ENCODE measurements at places on chromosomes 6 and 20. TPM values are rescaled to one million over a fixed set of nuclear protein-coding genes. Genes with fewer than 3 reads are reported as not detected.

- H3K36me3 ChIP-seq: no peaks in the 10 kb centered on the region
- H3K27me3 ChIP-seq: no peaks in the 10 kb centered on the region
- no peak overlapping the region for H3K27ac ChIP-seq
- no peak overlapping the region for H3K4me3 ChIP-seq
- H3K4me1 ChIP-seq: no peaks in the 10 kb centered on the region
- peak; percentile 27 for DNase-seq
These were observed 38.5 kb downstream of the DLGAP4 start for GRCh38 chr20:36344517-36345132.

DNA sequence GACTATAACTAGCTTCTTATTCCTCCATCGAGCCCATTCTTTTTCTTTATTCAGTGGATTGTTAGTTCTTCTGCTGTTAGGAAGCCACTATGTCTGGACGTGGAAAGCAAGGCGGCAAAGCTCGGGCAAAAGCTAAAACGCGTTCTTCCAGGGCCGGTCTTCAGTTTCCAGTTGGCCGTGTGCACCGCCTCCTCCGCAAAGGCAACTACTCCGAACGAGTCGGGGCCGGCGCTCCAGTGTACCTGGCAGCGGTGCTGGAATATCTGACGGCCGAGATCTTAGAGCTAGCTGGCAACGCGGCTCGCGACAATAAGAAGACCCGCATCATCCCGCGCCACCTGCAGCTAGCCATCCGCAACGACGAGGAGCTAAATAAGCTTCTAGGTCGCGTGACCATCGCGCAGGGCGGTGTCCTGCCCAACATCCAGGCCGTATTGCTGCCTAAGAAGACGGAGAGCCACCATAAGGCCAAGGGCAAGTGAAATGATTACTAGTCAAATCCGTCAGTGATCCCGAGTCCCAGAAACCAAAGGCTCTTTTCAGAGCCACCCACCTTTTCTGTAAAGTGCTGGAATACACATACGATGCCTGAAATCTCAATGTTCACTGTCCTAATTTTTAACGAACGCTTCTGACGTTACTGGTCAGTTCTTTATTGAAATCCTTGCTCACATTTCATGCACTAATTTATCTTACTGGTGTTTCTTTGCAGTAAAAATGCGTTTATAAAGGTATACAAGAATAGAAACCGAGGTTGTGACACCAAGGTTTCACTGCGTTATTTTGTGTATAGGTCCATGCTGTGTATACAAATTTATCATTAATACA, 129.9 kb downstream of the HFE start:
- H3K27me3 ChIP-seq: peaks cover 18% of the 10 kb centered on the region
- peak; percentile 63 for DNase-seq
- peak overlapping the region; percentile 35 for H3K4me3 ChIP-seq
- no peaks in the 10 kb centered on the region for H3K4me1 ChIP-seq
- no peaks in the 10 kb centered on the region for H3K36me3 ChIP-seq

- no peak for DNase-seq
- H3K4me3 ChIP-seq: peak overlapping the region; percentile 94
- no peaks in the 10 kb centered on the region for H3K27me3 ChIP-seq
- H3K36me3 ChIP-seq: no peaks in the 10 kb centered on the region
- peaks cover 15% of the 10 kb centered on the region for H3K4me1 ChIP-seq
- peak overlapping the region; percentile 92 for H3K27ac ChIP-seq
These were observed 235 bp downstream of the MAP7 start for GRCh38 chr6:136550045-136550329.

DNA sequence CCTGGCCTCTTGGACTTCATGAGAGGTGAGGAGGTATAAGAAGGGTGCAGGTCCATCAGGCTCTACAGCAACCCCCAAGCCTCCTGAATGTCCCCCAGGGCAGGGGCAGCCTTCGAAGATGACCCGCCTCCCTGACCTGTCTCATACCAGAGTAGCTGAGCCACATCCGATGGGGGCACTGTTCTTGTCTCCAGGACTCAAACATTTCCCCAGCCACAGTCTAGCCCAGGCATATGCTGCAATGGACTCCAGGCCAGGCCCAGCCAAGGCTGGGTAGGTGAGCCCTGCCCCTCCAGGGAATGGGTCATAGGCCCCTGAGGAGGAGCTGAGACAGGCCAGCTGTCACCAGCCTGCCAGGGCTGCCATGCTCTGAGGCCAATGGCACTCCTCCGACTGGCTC, 65.3 kb downstream of the BANF2 start:
- no peaks in the 10 kb centered on the region for H3K36me3 ChIP-seq
- no peaks in the 10 kb centered on the region for H3K27me3 ChIP-seq
- no peak for DNase-seq
- no peak overlapping the region for H3K4me3 ChIP-seq
- peaks cover 5% of the 10 kb centered on the region for H3K4me1 ChIP-seq

DNA sequence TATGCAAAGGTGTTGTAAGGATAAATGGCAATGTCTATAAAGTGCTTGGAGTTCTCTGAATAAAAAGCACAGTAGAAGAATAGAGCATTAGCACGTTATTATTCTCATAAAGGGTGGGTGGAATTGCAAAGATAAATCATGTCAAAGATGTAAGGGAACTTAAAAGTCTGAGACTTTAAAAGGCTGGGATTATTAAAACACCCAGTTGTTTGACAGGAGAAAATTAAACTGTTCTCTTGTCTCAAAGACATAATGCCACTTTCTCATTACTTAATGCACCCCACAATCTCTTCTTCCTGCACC, 70.4 kb upstream of the PDE10A start:
- H3K27ac ChIP-seq: no peak overlapping the region
- DNase-seq: no peak
- H3K4me3 ChIP-seq: no peak overlapping the region
- H3K36me3 ChIP-seq: no peaks in the 10 kb centered on the region
- no peaks in the 10 kb centered on the region for H3K27me3 ChIP-seq

- H3K27ac ChIP-seq: no peak overlapping the region
- no peak for DNase-seq
- no peaks in the 10 kb centered on the region for H3K36me3 ChIP-seq
- no peaks in the 10 kb centered on the region for H3K27me3 ChIP-seq
- H3K4me3 ChIP-seq: no peak overlapping the region
- H3K4me1 ChIP-seq: no peaks in the 10 kb centered on the region
These were observed 25.0 kb downstream of the TMEM242 start for GRCh38 chr6:157298216-157298724.

DNA sequence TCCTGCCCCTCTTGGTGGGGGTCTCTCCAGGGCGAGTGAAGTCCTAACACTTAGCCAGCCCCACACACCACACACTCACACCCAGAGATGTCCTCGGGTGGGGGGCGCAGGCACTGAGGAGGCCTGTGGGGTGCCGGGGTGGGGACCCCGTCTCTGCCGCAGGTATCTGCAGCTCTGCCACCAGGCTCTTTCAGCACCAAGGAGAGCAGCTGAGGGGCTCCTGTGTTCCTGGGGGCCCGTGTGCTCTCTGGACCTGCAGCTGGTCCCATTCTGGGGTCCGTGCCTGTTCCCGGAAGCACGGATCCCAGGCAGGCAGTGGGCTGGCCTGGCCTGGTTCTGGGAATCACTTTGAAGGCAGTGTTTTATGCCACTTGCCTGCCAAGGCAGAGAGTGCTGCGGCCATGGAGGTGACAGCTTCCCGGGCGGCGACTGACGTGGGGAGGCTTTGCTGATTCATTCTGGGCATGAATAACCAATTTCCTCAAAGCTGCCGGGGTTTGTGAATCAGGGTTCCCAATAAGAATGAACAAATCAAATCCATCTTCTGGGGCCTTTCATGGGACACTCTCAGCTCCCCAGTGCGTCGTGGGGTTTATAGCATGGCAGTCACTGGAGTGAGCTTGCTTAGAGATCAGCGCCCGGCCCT, 54.4 kb upstream of the SLCO4A1 start:
- H3K4me3 ChIP-seq: no peak overlapping the region
- H3K27me3 ChIP-seq: peaks cover 4% of the 10 kb centered on the region
- H3K27ac ChIP-seq: no peak overlapping the region
- no peak for DNase-seq
- H3K36me3 ChIP-seq: no peaks in the 10 kb centered on the region
- H3K4me1 ChIP-seq: no peaks in the 10 kb centered on the region

DNA sequence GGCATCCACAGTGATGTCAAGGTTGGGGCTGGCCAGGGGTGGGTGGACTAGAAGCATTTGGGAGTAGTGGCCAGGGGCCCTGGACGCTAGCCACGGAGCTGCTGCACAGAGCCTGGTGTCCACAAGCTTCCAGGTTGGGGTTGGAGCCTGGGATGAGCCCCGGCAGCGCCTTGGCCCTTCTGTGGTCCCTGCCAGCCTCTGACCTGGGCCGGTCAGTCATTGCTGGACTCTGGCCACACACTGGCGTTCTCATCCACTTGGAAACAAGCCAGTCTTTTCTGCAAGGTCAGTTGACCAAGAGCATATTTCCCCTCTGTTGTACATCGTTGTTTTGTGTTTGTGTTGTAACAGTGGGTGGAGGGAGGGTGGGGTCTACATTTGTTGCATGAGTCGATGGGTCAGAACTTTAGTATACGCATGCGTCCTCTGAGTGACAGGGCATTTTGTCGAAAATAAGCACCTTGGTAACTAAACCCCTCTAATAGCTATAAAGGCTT, 8.4 kb downstream of the PSMA7 start:
- H3K4me1 ChIP-seq: peaks cover 3% of the 10 kb centered on the region
- no peaks in the 10 kb centered on the region for H3K27me3 ChIP-seq
- no peak for DNase-seq
- H3K36me3 ChIP-seq: peaks cover 42% of the 10 kb centered on the region
- H3K4me3 ChIP-seq: no peak overlapping the region
- H3K27ac ChIP-seq: no peak overlapping the region

DNA sequence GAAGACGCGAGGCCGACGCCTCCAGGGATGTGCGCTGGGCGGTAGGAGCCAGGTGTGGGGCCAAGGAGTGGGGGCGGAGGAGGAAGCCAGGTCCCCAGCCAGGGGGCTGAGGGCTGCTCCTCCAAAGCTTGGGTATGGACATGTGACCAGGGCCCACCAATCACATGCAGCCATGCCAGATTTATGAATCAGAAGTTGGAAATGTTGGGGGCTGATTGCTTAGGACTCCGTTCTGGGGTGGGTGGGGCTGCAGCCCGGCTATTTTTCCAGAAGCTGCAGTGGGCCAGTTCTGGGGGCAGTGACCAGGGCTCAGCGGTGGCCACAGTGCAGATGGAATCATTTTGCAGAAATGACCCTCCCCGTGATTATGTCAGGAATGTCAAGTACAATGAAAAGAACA, 96.0 kb downstream of the CEBPB start:
- no peak for DNase-seq
- H3K36me3 ChIP-seq: no peaks in the 10 kb centered on the region
- no peaks in the 10 kb centered on the region for H3K4me1 ChIP-seq
- no peak overlapping the region for H3K4me3 ChIP-seq
- peak overlapping the region; percentile 50 for H3K27ac ChIP-seq

DNA sequence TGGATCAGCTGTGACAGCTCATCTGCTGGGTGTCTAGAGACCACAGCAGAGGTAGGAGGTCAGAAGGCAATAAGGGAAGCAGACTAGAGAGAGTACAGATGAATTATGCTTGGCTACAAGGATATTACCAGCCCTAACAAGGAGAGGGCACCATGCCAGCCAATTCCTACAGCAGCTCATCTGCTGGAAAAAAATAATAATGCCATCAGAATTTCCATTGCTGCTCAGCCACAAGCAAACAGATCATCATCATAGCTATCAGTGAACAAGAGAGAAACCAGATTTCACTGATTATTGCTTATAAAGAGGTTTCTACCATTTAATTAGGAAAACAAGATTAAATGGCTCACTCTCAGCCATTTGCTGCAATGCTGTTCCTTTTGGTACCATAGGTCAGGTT, 66.5 kb downstream of the PSMG4 start:
- H3K4me3 ChIP-seq: no peak overlapping the region
- H3K27me3 ChIP-seq: no peaks in the 10 kb centered on the region
- H3K4me1 ChIP-seq: peaks cover 7% of the 10 kb centered on the region
- DNase-seq: no peak

- no peaks in the 10 kb centered on the region for H3K4me1 ChIP-seq
- DNase-seq: no peak
- H3K4me3 ChIP-seq: no peak overlapping the region
- no peak overlapping the region for H3K27ac ChIP-seq
These were observed 66.4 kb downstream of the DZANK1 start for GRCh38 chr20:18400460-18400859.

GRCh38 chr6:36546308-36546919, 865 bp downstream of the STK38 start:
- H3K4me1 ChIP-seq: peaks cover 30% of the 10 kb centered on the region
- H3K36me3 ChIP-seq: no peaks in the 10 kb centered on the region
- H3K4me3 ChIP-seq: peak overlapping the region; percentile 89
- H3K27ac ChIP-seq: peak overlapping the region; percentile 90

DNA sequence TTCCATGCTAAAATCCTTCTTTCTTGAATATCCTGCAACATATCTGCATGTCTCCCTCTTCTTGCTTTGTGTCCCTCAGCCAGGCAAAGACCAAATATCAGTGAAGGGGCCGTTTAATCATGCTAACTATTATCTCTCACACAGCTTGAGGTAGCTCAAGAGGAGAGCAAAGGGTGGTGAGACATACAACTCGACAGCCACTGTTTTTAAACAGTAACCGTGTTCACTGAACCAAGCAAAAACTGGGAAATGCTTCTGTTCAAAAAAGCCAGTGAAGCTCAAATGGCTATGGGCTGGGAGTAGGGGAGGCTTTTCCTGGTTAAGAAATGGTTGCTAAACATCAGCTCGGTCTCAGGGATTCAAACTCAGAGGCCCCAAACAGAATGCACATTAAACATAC, 83.4 kb downstream of the MAP7 start:
- H3K4me1 ChIP-seq: peaks cover 11% of the 10 kb centered on the region
- no peaks in the 10 kb centered on the region for H3K27me3 ChIP-seq
- no peak for DNase-seq
- no peak overlapping the region for H3K27ac ChIP-seq
- no peak overlapping the region for H3K4me3 ChIP-seq

DNA sequence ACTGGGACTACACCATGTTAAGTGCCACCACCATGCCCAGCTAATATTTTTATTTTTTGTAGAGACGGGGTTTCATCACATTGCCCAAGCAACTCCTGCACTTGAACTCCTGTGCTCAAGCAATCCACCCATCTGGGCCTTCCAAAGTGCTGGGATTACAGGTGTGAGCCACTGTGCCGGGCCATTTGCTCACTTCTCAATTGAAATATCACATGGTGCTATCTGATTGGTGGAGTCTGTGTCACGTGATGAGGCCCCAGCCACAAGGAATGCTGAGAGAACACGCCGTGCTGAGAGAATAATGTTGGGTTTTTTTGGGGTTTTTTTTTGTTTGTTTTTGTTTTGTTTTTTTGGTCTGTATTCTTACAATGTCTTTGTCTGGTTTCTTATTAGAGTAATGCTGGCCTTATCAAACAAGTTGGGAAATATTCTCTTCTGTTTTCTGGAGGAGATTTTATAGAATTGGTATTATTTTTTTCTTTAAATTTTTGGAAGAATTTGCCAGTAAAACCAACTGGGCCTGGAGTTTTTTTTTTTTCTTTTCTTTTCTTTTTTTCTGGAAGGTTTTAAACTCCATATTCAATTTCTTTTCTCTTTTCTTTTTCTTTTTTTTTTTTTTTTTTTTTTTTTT, 183.2 kb upstream of the KCNG1 start:
- H3K27me3 ChIP-seq: peaks cover 5% of the 10 kb centered on the region
- no peaks in the 10 kb centered on the region for H3K4me1 ChIP-seq
- no peak overlapping the region for H3K27ac ChIP-seq
- H3K36me3 ChIP-seq: no peaks in the 10 kb centered on the region
- no peak overlapping the region for H3K4me3 ChIP-seq

- H3K27ac ChIP-seq: peak overlapping the region; percentile 24
- no peak overlapping the region for H3K4me3 ChIP-seq
- no peak for DNase-seq
- no peaks in the 10 kb centered on the region for H3K27me3 ChIP-seq
- no peaks in the 10 kb centered on the region for H3K36me3 ChIP-seq
These were observed 160.7 kb downstream of the MTHFD1L start for GRCh38 chr6:151026041-151026663.

The UNC5CL gene
- total RNA-seq: 12.5 TPM

The BYSL gene
- total RNA-seq: 6.9 TPM

The MOG gene
- total RNA-seq: not detected

The FAM209B gene
- not detected for total RNA-seq

The CD40 gene
- total RNA-seq: 10.6 TPM

The SAMD5 gene
- 0.54 TPM for total RNA-seq

The GSTA3 gene
- not detected for total RNA-seq

The ZBTB12 gene
- 4.5 TPM for total RNA-seq

Measured in pancreas (tissue), 10 donors.